ENCODE measurements at places on chromosomes 7 and 10.

DNA sequence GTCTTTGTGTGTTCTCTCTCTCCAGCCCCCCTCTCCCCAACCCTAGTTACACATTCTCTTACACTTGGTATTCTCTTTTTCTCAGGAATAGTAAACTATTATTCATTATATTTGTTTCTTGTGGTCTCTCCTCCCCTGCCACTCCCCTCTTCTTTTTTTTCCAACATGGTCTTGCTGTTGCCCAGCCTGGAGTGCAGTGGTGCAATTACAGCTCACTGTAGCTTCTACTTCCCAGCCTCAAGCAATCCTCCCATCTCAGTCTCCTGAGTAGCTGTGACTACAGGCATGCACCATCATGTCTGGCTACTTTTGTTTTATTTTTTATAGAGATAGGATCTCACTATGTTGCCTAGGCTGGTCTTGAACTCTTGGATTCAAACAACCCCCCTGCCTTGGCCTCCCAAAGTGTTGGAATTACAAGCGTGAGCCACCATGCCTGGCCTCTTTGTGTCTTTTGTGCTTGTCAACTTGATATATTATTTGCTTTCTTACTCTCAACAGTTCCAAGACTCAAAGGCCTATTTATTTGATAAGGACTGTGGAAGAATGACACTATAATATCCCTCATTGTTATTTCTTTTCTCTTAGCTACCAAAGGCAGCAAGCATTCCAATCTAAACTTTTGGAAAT lies 66.9 kb downstream of the MLLT10 start:
- no peak for DNase-seq

- DNase-seq, result no peak
These were observed 4.5 kb upstream of the TACC2 start for GRCh38 chr10:121984463-121984862.

- DNase-seq, result no peak
These were observed 428.7 kb upstream of the AKR1E2 start for GRCh38 chr10:4397337-4397736.

DNA sequence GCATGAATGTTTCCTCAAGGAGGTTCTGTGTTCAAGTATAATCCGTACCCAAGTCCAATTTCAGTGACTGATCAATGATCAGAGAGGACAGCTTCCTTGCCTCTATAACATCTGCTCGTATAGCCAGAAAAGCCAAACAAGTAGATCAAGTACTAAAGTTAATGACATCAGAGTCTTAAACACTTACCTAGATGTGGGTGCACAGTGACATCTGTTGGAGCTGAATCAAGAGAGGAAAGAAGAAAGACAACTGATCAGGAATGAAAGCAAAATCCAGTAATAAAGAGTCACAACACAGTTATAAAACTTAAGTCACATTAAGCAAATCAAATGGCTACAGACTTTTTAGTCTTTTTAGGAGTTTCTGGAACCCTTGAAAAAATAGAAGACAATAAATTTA lies 236.5 kb downstream of the RELN start:
- no peak for DNase-seq

DNA sequence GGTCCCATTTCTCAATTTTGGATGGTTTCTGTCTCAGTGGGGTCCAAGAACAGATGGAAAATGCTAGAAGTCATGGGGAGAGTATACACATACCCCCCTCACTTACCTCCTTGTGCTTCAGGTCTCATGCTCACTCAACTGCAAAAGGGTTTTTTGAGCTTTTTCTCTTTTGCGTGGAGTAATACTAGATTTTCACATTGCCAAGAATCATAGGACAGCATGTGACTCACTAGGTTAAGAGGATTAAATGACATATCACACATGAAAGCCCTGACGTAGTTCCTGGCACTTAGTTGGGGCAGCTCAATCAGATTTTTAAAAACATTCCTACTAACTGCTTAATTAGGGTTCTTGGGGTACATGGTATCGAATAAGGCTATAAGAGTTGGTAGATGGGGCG lies 4.5 kb downstream of the PI4K2A start:
- DNase-seq, result no peak

- peak; percentile 48 for DNase-seq
These were observed 8.8 kb upstream of the INTS1 start for GRCh38 chr7:1512781-1513656.

DNA sequence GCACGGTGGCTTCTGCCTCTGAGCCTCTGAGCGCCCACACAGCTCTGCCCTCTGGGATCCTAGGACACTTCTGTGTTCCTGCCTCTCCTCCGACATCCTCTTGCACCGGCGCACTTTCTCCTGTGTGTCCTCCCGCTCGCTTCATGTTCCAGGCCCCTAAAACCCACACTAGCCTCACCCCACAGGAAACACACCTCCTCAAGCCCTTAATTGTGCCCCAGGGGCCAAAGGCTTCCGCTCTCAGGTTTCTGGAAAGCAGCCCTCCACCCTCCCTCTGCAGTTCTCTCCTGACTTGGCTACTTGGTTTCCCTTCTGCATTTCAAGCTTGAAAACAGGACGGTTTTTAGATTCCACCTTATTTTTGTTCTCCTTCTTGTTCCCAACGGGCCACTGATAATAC lies 7.3 kb downstream of the GFRA1 start:
- no peak for DNase-seq

DNA sequence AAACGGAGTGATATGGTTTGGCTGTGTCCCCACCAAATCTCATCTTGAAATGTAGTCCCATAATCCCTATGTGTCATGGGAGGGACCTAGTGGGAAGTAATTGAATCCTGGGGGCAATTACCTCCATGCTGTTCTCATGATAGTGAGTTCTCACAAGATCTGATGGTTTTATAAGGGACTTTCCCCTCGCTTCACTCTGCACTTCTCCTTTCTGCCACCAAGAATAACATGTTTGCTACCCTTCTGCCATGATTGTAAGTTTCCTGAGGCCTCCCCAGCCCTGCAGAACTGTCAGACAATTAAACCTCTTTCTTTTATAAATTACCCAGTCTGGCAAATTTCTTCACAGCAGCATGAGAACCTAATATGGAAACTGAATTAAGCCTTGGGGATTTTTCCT lies 19.1 kb downstream of the FAM3C start:
- no peak for DNase-seq

DNA sequence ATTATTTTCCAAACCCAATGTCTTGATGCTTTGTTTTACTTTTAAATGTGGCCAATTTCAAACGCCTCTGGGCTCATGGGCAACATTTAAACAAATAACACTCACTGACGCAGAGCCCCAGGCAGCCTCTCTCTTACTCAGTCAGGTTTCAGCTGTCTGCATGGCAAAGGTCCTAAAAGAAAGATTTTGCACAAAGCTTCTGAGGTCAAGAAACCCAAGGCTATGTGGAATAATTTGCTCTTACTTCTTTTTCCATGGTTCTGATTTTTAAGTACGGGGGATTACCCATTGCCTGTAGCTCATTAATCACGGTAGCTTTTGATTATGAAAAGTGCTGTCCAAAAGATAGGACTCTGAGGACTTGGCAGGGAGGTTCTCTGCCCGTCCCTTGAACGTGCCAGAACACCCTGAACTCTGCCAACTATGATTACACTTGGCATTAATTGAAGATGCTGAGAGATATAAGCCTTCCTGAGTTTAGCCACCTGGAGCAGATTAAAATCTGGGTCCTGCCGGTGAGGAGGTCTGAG lies 14.1 kb upstream of the MSRB2 start:
- DNase-seq, result no peak

DNA sequence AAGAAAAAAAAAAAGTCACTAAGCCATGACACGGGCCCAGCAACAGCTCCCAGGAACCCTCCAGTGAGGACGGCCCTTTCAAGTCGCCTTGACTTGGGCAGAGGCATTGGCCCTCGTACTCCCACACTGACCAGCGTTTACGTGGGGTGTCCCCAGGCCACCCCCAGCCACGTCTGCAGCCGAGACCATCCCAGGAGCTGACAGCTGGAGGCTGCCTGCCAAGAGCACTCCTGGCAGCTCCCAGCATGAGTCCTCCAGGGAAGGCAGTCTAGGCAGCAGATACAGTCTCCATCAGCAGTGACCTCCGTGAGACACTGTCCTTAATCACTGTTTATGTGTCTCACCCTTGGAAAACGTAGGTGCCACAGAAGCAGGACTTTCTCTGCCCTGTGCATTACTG lies 86.5 kb downstream of the PROSER2 start:
- DNase-seq, result no peak

DNA sequence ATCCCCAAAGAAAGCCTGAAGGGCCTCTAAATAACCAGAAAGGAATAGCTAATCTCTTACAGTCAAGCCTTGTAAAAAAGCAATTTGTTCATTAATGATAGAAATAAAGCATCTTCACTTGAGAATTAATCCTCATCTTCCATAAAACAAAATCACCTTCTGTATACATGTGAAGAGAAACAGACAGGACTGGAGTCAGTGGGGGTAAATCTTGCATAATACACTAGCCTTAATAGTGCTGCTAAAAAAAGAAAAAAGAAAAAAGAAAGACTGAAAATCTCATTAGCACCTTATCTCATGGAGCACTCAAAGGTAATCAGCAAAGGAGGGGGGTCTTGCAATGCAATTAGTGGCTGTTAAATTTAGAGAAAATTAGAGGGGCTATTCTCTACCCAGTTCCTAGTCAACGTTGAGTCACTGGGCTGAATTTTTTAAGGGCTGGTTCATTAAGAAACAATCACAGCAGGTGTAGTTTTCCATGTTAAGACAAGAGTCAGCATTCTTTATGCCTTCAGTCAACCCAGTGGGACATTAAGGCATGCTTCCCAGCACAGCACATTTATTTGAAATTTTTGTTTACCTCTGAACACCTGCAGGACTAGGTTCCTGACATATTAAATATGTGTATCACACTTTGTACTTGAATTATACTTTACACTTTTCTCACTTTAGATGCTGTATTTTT lies 1455.7 kb upstream of the CELF2 start:
- no peak for DNase-seq

DNA sequence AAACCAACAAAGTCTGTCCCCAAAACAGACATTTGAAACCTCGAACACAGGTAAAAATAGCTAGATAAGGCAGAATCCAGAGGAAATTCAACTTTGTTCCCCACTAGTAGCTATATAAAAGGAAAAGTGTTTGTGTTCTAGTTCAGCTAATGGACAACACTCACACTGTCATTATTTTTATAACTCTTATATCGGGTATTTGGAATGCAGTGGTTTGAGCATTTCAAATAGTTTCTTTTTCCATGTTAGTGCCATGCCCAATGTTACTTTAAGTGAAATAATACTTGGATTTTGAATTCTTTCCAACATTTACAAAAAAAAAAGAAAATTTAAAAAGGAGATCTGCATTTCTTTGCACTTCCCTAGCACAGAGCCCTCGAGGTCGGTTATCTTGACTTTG lies 213.6 kb downstream of the DOCK4 start:
- no peak for DNase-seq

DNA sequence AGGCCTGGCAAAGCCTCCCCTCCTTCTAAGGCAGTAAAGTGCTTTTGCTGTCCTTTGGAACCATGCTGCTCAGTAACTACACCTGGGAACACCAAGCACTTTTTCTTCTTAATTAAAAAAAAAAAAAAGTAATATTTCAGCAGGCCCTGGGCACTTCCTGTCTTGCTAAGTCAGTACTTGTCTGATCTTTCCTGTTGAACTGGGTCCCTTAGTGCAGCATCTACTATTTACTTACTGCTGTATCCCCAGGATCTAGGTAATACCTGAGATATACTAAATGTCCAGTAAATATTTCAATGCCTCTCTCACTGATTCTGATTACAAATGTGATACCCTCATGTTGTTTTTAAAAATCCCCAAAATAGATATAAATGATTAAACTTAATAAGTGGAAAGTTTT lies 77.4 kb downstream of the PPP1R3C start:
- no peak for DNase-seq

DNA sequence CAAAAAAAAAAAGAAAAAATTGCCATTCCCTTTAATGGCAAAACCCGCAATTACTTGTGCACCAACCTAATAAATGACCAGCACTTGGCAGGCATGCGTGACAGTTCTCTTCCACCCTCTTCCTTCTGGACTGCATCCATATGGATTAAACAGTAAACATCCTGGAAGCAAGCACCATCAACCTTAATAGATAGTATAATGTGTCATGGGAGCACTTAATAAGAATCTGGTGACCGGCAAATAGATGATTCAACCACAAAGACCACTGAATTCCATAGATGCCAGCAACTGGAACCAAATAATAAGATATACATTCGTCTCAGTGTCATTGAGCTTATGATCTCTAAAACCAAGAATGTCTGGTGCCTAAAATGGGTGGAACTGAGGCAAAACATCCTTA lies 610.2 kb downstream of the CALN1 start:
- no peak for DNase-seq

- DNase-seq, result no peak
These were observed 78.5 kb downstream of the APBB1IP start for GRCh38 chr10:26516540-26517101.

GRCh38 chr10:51311228-51311627 lies 236.9 kb downstream of the PRKG1 start:
- no peak for DNase-seq

GRCh38 chr7:115070311-115070710 lies 148.4 kb downstream of the MDFIC start:
- DNase-seq, result no peak

GRCh38 chr10:13079776-13080050 lies 20.2 kb upstream of the OPTN start:
- DNase-seq, result no peak

DNA sequence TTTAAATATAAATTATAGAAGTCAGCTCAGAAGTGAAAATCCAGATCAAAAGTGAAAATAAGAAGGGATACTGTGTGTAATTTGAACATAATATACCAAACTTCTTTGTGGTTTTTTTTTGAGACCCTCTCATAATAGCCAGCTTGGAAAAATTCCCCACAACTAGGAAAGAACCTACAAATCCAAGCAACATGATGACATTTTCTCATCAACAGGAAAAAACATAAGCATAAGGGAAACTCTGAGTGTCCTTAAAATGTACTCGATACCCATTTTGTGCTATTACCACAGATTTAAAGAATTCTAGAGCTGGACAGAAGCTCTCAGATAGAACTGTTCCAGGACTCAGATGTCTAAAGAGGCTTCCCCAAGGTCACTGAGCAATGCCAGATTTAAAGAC lies 214.8 kb upstream of the KLF14 start:
- no peak for DNase-seq

DNA sequence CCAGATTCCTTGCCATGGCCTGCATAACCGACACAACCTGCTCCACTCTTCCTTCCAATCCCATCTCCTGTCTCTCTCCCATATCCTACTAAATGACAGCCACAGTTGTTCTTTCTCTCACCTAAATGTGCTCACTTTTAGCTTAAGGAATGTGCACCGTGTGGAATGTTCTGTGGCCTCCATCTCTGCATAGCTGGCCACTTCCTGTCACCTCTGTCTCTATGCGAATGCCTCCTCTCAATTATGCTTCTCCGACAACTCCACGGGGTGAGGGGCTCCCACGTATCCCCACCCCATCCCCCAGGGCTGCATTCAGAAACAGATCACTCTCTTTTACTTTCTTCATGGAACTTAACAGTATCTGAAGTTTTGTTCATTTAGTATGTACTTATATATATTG lies 110.7 kb downstream of the RAB18 start:
- DNase-seq, result no peak

- DNase-seq, result no peak
These were observed 39.0 kb upstream of the C10orf67 start for GRCh38 chr10:23383637-23384036.

GRCh38 chr10:111525696-111526095 lies 448.9 kb downstream of the ADRA2A start:
- no peak for DNase-seq
